Stimulated activated CD4-positive, alpha-beta T cell treated with anti-CD3 and anti-CD28 coated beads, TNF-alpha, amount 100 ng/mL, for 24 hours (primary cell): ENCODE measurements at places on chromosomes 11 and 22.

DNA sequence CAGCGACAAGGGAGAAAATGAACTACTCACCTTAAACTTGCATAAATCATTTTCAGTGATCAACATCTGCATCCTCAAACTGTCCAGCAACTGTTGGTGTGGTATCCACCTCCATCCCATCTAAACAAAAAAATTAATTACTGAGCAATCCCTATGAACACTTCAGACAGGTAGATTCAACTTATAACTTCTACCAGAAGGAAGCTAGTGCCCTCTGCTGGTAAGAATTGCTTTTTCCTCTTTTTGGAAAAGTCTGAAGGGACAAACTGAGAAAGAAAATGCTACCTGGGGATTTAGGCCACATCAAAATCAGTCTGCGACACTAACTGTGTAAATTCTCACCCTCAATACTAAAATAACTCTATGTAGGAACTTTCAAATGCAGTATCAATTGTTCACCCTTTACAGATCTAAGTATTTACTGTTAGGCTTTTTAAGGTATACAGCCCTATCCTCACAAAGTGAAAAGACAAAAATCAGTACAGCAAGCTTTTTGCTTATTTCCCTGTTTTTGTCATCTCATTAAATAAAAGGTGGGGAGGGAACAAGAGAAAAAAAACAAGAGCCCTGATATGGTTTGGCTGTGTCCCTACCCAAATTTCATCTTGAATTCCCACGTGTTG is 17.9 kb downstream of the CLNS1A start:
- DNase-seq, result no peak

- no peak for DNase-seq
Observed at GRCh38 chr11:35165030-35165422, 26.1 kb downstream of the CD44 start.

DNA sequence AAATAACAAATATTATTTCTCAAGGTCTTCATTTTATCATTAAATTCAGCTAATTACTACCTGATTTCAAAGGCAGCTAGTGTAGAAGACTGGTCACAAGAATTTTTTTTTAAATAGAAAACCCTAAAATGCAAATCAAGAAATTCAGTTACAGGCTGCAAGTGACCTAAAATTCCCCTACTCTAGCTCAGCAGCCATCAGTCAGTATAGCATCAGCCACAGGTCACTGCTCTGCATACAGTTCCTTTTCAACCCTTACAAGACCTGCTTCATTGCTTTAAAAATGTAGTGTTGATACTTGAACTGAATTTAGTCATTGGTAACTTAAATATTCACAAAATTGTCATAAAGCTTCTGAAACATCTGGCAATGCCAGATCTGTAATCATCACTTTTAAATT is 9.5 kb upstream of the B3GNT6 start:
- DNase-seq, result no peak

- DNase-seq, result no peak
Observed at GRCh38 chr22:47624252-47625012, 862.0 kb downstream of the TBC1D22A start.

GRCh38 chr11:92272651-92273050 is 48.0 kb downstream of the FAT3 start:
- no peak for DNase-seq

- DNase-seq, result no peak
Observed at GRCh38 chr11:68948496-68948895, 32.3 kb downstream of the MRGPRD start.

- DNase-seq, result no peak
Observed at GRCh38 chr22:48346911-48347310, 1480.8 kb downstream of the BRD1 start.

- DNase-seq, result no peak
Observed at GRCh38 chr22:49884503-49885260, 31.0 kb downstream of the ZBED4 start.

DNA sequence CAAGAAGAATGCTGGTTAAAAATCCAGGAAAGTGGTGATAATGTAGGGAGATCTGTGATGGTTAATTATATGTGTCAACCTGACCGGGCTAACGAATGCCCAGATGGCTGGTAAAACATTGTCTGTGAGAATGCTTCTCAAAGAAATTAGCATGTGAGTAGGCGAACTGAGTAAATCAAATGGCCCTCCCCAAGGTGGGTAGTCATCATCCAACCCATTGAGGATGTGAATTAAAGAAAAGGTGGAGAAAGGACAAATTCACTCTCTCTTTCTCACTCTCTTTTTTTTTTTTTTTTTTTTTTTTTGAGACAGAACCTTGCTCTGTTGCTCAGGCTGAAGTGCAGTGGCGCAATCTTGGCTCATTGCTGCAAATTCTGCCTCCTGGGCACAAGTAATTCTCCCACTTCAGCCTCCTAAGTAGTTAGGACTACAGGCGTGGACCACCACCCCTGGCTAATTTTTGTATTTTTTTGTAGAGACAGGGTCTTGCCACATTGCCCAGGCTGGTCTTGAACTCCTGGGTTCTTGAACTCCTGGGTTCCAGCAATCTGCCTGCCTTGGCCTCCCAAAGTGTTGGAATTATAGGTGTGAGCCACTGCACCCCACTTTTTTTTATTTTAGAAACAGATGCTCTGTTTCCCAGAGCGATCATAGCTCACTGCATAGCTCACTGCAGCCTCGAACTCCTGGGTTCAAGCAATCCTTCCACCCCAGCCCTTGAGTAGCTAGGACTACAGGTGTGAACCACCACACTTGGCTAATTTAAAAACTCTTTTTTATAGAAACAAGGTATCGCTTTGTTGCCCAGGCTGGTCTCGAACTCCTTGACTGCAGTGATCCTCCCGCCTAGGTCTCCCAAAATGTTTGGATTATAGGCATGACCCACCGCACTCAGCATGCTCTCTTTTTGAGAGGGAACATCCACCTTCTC is 22.0 kb upstream of the P2RY6 start:
- DNase-seq, result no peak

- no peak for DNase-seq
Observed at GRCh38 chr11:124535552-124536232, 7.8 kb downstream of the OR8B12 start.

DNA sequence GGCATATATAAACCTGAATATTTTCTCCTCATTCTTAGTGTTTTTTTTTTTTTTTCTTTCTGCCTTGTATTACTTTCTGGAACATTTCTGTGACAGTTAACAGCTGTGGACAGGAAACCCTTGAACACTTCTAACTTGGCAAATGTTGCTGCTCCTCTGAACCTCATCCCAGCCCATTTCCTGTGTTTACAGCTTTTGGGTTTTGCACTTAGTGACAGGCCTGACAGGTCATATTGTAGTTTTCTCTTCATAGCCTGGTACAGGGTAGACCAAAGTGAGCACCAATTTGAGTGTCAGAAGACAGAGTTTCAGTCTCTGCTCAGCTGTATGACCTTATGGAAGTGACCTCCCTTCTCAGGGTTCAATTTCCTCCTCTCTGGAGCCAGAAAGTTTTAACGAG is 91.6 kb downstream of the STIM1 start:
- DNase-seq, result no peak

- DNase-seq, result no peak
Observed at GRCh38 chr11:405954-406795, 8.6 kb downstream of the SIGIRR start.

GRCh38 chr11:130243816-130244215 is 70.9 kb downstream of the ZBTB44 start:
- no peak for DNase-seq
